ENCODE measurements at places on chromosomes 6 and 20.
A peak's percentile ranks its signal among the peaks of the same experiment; 100 is the strongest.

- DNase-seq = no peak
Measured at GRCh38 chr6:28553384-28553985, 27.8 kb downstream of the GPX5 start.

DNA sequence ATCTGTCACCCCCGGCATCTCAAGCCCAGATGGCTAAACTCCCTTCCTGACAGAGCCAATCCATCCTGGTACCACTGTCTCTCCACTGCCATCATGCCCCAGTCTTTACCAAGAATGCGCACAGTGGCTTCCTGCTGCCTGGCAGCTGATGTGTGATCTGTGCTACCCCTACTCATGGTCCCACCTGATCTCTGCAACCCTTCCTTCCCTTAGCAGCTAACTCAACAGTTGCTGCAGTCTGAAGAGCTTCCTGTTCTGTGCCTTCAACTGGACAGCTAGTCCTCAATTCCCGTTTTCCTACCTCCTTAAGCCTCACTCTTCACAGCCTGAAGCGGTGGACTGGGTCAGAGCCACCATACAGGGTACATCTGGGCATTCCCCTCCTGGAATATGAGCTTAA is 7.6 kb upstream of the FAM83C start:
- no peak for DNase-seq

DNA sequence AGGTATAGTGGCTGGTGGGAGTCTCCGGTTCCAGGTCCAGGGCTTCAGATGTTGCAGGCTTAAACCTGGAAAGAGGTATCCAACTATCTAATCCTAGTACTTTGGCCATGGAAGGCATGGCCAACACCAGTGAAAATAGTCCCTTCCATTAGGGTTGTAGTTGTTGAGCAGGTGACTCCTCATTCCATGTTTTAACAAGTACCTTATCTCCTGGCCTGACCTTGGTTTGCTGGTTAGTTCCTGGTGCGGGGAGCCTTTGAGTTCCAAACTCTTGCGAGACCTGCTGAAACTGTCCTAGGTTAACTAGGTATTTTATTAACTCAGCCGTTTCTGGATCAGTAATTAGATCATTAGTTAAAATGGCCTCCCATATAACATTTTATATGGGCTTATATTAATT is 165.1 kb upstream of the PROKR2 start:
- no peak for DNase-seq

GRCh38 chr20:63577317-63577894 is 3.4 kb upstream of the HELZ2 start:
- no peak for DNase-seq

DNA sequence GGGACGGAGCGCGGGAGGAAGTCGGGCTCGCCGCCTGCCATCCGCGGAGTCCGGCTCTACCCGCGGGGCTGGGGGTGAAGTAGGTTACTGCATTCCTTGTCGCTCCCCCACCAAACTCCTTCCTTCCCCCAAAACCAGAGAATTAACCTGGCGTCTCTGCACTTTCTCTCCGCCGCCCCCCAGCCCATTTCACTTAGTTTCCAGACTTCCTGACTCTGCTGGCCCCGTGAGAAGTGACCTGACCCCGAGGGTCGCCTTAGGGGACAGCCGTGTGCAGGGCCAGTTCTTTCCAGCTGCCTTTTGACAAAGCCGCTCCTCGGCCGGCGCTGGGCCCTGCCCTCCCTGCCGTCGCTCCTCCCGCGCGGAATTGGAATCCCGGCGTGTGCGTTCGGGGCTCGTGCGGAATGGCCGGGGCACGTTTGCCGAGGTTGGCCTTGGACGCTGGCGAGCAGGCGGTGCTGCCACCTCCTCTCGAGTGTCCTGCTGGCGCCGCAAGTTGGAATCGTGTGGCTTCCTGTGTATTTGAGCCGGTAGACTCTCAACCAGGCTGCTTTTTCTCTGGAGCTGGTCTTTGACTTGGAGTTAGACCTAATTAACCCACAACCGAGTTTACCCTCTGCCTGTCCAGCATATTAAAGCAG is 650 bp downstream of the DCBLD1 start:
- no peak for DNase-seq

DNA sequence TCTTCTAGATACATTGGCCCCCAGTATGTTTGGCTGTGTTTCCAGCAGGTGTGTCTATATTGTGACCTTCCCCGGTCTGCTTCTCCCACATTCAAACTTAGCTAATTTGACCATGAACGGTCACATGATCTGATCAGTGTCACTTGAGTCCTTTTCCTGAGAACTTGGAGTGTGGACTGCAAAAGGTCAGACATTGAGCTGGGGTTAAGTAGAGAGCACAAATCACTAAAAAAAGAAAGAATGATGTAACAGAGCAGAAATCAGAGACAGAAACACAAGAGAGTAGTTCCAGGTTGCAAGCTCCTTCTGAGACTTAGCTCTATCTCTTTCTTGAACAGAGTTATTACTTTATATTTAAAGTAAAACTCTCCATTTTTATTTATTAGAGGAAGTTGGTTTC is 733.9 kb downstream of the CBLN4 start:
- DNase-seq = no peak

DNA sequence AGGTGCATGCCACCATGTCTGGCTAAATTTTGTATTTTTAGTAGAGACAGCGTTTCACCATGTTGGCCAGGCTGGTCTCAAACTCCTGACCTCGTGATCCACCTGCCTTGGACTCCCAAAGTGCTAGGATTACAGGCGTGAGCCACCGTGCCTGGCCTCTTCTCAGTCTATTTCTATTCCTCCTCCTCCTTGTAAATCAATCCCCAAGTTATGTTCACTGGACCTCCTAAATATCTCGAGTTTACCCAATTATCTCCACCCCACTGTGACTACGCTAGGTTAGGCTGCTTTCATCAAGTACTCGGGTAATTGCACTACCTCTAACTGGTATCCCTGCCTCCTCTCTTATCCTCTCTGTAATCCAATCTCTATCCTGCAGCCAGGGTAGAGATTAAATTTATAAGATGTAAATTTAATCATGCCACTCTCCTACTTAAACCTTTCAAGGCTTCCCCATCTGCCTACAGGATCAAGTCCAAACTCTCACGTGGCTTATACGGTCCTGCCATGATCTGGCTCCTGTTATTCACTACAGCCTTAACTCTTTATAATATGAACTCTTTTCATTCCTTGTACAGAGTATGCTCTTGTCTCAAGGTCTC is 837 bp upstream of the MAD2L1BP start:
- no peak for DNase-seq

- DNase-seq = no peak
Measured at GRCh38 chr6:125886914-125887313, 69.7 kb upstream of the HINT3 start.

- peak; percentile 80 for DNase-seq
Measured at GRCh38 chr6:31568537-31568961, 3.5 kb upstream of the LTA start.

GRCh38 chr6:110528930-110529325 is 52.5 kb upstream of the SLC22A16 start:
- no peak for DNase-seq

GRCh38 chr6:159862103-159862502 is 28.7 kb upstream of the MAS1 start:
- DNase-seq = no peak

DNA sequence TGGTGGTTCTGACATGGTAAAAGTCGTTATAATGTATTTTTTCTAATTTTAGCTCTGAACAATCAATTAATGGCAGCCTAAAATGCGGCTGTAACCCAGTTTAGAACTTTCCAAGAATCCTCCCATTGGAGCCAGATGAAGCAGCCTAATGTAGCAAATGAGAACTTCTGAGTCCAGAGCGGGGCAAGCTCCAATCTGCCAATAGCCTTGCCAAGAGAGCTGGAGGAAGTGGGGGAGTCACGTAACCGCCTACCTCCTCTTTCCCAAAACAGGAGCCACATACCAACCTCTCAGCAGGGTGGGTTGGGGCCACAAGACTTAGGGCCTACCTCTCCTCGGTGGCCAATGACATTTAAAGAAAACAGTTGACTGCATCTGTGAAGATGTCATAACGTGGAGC is 230.6 kb downstream of the SOD2 start:
- no peak for DNase-seq

DNA sequence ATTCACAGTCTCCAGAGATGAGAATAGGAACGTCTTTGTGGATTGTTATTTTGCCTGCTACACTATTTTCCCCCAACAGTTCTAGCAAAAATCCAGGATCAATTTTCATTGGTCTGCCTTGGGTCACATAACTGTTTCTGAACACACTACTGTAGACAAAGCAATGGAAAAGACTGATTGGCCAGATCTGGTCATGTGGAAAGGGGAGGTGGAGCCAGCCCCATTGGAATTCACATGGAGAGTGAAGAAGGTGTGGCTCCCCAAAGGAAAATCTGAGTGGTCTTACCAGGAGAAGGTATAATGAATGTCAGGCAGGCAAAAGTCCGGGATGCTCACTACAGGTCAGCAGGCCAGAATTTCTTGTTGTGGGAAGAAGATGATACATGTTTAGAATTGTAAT is 9.5 kb upstream of the TP53RK start:
- DNase-seq = no peak

GRCh38 chr6:149211046-149211571 is 106.4 kb upstream of the TAB2 start:
- DNase-seq = no peak
